Glomerular endothelial cell (primary cell): ENCODE measurements at places on chromosomes 3 and 15.

- no peak for DNase-seq
Observed at GRCh38 chr15:32692286-32692685, 25.5 kb upstream of the GREM1 start.

- no peak for DNase-seq
Observed at GRCh38 chr3:190621927-190622326, 108.0 kb downstream of the IL1RAP start.

DNA sequence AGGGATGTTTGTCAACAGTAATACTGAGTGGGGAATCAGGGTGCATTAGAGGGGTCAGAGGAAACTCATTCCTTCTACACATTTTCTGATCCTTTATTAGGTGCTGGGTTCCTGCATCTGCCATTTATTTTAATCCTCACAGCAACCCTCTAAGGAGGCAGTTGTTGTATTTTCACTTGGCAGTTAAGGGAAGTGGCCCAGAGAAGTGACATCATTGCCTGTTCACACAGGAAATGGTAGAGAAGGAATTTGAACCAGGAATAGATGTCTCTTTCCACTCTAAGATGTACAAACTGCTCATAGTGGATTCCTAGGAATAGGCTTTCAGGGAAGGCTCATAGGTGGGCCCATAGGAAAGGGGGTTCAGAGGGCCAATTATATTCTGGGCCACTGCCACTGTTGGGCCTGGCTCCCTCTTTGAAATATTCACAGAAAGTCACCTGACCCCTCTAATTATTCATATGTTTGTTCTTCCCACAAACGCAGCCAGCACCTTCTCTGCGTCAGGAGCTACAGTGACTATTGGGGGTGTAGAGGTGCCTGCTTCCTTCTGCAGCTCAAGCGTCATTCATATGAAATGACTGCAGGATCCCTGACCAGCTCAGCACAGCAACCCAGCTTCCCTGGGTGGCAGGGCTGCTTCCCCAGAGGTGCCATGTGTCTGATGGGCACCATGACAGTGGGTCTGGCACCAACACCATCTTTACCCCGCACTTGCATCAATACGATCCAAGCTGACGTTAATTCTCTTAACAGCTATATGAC, 163.9 kb upstream of the SMAD3 start:
- DNase-seq = peak; percentile 16

- no peak for DNase-seq
Observed at GRCh38 chr3:46838301-46838700, 24.9 kb downstream of the MYL3 start.

- DNase-seq = no peak
Observed at GRCh38 chr3:71064956-71065763, 518.4 kb downstream of the FOXP1 start.

DNA sequence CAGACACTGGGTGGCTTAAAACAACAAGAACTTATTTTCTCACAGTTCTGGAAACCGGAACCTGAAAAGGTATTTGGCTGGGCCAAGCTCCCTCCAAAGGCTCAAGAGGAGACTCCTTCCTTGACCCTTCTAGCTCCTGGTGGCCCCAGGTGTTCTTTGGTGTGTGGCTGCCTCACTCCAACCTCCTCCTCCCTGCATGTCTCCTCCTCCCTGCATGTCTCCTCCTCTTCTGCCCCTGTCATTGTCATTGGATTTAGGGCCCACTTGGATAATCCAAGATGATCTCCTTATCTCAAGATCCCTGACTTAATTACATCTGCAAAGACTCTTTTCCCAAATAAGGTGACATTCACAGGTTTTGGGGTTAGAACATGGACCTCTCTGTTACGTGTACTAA, 69.8 kb upstream of the MFGE8 start:
- no peak for DNase-seq

DNA sequence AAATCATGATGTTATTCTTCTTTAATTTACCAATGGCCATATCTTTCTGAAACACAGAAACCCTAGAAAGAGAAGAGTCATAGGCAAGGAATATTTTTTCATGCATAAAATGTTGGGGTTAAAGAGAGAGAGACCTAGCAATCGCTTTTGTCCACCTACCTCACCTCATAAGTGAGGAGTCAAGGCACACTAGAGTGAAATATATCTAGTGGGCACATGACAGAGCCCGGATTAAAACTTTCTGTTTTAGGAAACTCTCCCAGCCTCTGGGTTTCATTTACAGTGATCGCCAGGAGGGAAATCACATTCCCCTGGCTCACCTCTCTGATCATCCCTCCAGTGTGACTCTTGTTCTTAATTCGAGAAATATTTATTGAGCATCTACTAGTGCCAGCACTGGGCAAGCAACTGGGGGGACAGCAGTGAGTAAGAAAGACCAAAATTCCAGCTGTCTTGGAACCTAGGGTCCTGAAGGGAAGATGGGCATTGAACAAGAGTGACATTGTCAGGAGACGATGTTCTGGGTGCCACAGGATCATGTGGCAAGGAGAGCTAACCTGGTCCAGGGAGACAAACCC, 1.3 kb downstream of the CAPN3 start:
- DNase-seq = no peak

DNA sequence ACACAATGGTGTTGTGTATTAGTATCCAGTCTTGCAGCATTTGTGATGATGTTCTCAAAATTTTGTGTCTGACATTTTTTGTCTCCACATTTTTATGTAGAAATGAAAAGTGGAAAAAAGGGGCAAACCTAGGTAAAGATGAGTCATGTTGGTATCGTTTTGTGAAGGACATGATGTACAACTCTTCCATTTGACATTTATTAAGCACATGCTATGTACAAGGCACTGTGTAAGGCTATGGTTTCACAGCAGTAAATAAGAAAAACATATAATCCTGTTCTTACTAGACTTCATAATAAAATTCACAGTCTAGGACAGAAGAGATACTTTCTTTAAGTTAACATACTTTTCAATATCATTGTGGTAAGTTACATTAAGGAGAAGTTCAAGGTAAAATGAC, 143.5 kb upstream of the CNTN4 start:
- no peak for DNase-seq

GRCh38 chr3:128266453-128266852, 113.2 kb downstream of the EEFSEC start:
- DNase-seq = no peak

- no peak for DNase-seq
Observed at GRCh38 chr3:8882171-8882593, 81.1 kb downstream of the RAD18 start.

GRCh38 chr3:28069438-28069837, 172.0 kb upstream of the CMC1 start:
- no peak for DNase-seq

DNA sequence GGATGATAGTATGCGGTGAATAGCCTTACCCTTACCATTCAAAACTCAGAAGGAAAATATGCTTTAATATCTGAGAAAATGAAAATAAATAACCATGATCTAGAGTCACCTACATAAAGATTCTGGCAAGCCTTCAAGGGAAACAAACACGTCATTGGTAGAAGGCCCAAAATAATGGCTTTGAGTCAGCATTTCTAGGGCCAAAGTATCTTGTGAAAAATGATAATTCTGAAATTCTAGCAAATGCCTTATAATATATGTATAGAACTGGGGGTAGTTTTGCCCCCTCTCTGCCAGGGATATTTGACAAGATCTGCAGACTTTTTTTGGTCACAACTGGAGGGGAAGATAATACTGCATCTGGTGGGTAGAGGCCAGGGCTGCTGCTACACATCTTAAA, 15.4 kb downstream of the PLSCR1 start:
- DNase-seq = no peak

DNA sequence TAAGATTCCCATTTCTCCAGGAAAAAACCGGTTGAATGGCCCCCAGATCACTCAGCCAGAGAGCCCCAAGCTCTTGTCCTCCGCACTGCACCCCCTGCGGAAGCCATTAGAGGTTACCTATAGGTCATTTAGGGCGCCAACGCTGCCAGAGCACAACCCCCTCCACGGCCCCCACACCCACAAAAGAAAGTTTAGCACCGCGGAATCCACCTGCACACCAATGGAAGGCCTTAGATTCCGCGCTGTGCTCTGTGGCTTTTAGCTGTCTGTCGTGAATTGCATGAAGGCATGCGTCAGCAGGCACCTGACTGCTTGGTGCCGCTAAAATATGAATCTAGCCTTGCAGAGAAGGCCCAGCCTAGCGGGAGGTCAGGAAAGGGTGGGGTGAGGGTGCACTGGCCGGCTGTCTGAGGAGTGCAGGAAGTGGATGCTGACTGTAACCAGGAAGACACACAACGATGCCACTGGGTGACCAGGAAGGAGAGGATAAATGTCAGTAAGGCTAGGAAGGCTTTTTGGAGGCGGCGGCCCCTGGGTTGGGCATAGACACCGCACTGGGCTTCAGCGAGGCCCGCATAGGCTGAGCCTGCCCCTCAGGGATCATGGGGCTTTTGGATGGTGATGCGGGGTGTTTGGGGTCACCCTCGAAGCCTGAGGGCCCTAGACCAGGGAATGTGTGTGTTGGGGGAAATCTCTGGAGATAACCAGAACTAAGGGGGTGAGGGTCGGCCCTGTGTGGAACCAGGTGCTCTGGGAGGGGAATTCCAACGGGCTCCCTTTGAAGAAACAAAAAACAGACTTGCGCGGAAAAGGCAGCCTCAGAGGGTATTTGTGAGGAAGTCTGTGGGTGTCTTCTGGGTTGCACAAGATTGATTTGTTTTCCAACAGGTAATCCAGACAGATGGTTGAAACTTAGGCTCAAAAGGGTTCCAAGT, 976 bp upstream of the NUP210 start:
- no peak for DNase-seq

- no peak for DNase-seq
Observed at GRCh38 chr3:20798666-20799065, 612.7 kb upstream of the SGO1 start.

GRCh38 chr3:189569473-189569872, 61.7 kb upstream of the TP63 start:
- DNase-seq = no peak

- peak; percentile 95 for DNase-seq
Observed at GRCh38 chr3:56980798-56981390, 79.6 kb upstream of the SPATA12 start.

- DNase-seq = no peak
Observed at GRCh38 chr3:12392101-12392878, 92.0 kb upstream of the TSEN2 start.

- no peak for DNase-seq
Observed at GRCh38 chr3:69166446-69166845, 44.1 kb upstream of the LMOD3 start.

DNA sequence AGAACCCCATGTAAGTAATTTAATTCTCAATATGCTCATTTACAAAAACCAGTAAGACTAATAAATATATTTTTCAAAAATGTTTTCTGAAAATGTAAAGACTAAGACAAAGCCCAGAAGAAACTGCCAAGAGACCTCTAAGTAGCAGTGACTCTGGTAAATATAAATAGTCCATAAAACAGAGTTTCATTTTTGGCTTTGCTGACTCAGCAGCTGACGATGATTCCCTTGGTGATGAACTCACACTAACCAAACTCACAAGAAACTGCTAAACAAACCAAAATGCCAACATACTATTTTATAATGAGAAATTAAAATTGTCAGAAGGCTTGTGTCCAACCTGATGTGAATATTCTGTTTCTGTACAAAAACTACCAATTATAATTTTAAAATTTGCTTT, 31.5 kb upstream of the IMPG2 start:
- no peak for DNase-seq

GRCh38 chr3:102195198-102195948, 239.4 kb upstream of the ZPLD1 start:
- no peak for DNase-seq
